ENCODE measurements at places on chromosomes 5 and 9. TPM values are rescaled to one million over a fixed set of nuclear protein-coding genes. Genes with fewer than 3 reads are reported as not detected.

GRCh38 chr9:99134893-99135341, 30.0 kb downstream of the TGFBR1 start:
- no peak overlapping the region for H3K27ac ChIP-seq
- no peaks in the 10 kb centered on the region for H3K27me3 ChIP-seq
- H3K36me3 ChIP-seq, result no peaks in the 10 kb centered on the region
- H3K4me3 ChIP-seq, result no peak overlapping the region
- no peak for DNase-seq

- H3K36me3 ChIP-seq, result no peaks in the 10 kb centered on the region
- DNase-seq, result no peak
- no peaks in the 10 kb centered on the region for H3K27me3 ChIP-seq
- H3K27ac ChIP-seq, result no peak overlapping the region
- no peak overlapping the region for H3K4me3 ChIP-seq
Observed at GRCh38 chr5:116340799-116341198, 233.8 kb downstream of the SEMA6A start.

KLHL3 gene
- 35.0 TPM for total RNA-seq

GRCh38 chr5:103414604-103415003, 148.0 kb downstream of the NUDT12 start:
- H3K4me1 ChIP-seq, result no peaks in the 10 kb centered on the region
- H3K27me3 ChIP-seq, result no peaks in the 10 kb centered on the region
- no peak for DNase-seq
- H3K36me3 ChIP-seq, result no peaks in the 10 kb centered on the region
- H3K4me3 ChIP-seq, result no peak overlapping the region

All from testis (tissue), 5 donors.